NCI-H524 treated with DMSO at 0.1 percent for 48 hours (cell line): ENCODE measurements at places on chromosomes 5 and 9.

DNA sequence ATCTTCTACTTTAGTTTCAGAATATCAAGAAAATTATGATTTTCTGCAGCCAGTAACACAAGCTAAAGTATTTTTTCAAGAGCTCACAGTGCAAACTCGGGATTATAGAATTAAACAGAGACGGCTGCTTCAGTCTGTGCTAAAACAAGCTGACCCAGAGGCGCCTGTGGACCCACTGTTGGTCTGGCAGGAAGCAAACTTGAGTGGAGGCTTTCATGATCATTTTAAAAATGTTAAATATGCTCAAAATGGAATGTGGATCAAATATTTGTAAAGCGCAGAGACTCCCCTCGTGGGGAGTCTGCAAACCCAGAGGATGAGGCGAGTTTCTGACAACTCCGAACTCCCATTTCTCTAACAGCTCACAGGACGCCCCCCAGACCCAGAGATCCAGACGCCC is 13.0 kb downstream of the ROR2 start:
- DNase-seq, result no peak

DNA sequence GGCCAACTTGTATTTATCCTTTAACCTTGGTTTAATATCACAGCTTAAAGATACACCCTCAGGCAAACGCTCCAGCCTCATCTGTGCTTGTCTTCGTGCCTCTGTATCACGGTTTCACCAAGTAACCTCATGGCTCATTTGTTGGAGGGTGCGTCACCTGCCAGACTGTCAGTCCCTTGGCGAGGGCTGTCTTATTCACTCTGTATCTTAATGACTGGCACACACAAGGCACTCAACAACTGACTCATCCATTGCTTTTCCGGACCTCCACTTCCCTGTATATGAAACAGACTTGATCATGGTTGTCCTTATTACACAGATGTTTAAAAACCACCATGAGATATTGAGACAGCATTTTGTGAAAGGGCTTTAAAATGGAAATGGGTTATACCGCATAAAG is 28.0 kb downstream of the LCP2 start:
- no peak for DNase-seq

- no peak for DNase-seq
These were observed 13.5 kb upstream of the TMED7 start for GRCh38 chr5:115639377-115639776.

- DNase-seq, result no peak
These were observed 45.4 kb downstream of the RAB14 start for GRCh38 chr9:121156263-121156731.

GRCh38 chr9:38489057-38489456 is 64.8 kb upstream of the IGFBPL1 start:
- no peak for DNase-seq

GRCh38 chr5:179302499-179303185 is 42.6 kb downstream of the ADAMTS2 start:
- DNase-seq, result no peak

- DNase-seq, result no peak
These were observed 617.4 kb downstream of the SLCO4C1 start for GRCh38 chr5:101678481-101679193.

GRCh38 chr9:124012368-124013301 is 1.1 kb downstream of the LHX2 start:
- no peak for DNase-seq

GRCh38 chr5:7902201-7902600 is 33.3 kb downstream of the MTRR start:
- DNase-seq, result no peak

DNA sequence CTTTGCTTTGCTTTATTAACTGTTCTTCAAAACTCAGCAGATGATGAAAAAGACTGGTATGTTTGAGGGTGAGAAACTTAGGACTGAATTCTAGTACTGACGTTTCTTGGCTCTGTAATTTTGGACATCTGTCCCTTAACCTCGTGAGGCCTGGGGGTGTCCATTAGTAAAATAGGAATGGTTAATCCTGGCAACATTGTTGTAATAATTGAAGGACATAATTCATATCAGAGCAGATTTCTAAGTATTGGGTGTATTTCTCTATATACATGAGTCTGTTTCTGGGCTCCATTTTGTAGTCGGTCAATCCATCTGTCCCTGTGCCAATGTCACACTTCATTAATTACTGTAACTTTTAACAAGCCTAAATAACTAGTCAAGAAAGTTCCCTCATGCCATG is 206.7 kb downstream of the MAST4 start:
- DNase-seq, result no peak

- DNase-seq, result no peak
These were observed 544 bp downstream of the FNBP1 start for GRCh38 chr9:130042406-130042884.

GRCh38 chr9:119986713-119987112 is 593.3 kb downstream of the CDK5RAP2 start:
- DNase-seq, result no peak

DNA sequence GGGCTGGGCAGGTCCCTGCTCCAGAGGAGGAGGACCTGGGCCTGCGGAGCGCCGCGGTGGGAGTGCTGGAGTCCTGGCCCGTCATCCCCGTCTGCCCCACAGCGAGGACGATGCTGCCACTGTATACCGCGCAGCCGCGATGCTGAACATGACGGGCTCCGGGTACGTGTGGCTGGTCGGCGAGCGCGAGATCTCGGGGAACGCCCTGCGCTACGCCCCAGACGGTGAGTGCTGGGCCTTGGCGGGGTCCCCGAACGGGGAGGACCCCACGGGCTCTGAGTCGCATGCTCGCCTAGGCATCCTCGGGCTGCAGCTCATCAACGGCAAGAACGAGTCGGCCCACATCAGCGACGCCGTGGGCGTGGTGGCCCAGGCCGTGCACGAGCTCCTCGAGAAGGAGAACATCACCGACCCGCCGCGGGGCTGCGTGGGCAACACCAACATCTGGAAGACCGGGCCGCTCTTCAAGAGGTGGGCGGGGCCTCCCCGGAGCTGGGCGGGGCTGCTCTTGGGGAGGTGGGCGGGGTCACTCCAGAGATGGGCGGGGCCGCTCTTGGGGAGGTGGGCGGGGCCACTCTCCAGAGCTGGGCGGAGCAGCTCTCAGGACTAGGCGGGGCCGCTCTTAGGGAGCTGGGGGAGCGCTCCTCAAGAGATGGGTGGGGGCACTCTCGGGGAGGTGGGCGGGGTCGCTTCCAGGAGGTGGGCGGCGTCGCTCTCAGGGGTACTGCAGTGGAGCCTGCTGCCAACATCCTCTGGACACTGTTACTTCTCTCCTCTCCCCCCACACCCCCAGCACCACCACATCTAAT is 13.1 kb downstream of the LRRC26 start:
- no peak for DNase-seq

DNA sequence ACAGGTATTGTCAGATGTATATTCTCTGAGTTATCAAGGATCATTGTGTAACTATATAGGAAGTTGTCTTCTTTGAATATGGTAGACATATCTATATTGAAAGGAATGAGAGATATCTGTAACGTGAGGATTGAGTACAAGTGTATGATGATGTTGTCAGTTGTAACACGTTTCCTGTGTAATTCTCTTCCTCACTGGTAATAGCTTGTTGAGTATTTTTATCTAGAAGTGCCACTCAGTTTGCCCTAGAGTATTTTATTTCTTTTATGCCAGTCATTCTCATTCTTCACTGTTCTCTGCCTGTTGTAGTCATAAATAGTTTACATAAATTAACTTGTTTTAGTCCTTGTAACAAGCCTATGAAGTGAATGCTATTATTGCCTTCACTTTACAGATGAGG is 172.1 kb downstream of the BAAT start:
- DNase-seq, result no peak

GRCh38 chr5:157857816-157858526 is 974 bp downstream of the CLINT1 start:
- DNase-seq, result no peak

DNA sequence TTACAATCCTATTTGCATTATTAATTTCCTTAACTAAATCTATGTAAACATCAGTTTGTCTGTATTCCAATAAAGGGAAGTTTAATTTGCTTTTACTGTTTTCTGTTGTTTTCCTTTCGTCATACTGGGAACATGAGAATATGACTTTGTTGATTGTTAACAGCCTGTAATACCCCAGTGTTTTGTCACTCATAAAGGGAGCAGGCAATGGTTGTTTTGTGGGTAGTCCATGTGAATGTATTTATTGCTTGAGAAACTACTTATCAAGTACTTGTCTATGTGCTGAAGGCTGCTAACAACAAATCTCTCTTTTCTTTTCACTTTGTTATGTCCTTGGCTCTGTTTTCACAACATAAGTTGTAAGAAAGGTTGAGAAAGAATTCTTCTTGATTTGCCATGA is 1070.2 kb upstream of the ACO1 start:
- no peak for DNase-seq

DNA sequence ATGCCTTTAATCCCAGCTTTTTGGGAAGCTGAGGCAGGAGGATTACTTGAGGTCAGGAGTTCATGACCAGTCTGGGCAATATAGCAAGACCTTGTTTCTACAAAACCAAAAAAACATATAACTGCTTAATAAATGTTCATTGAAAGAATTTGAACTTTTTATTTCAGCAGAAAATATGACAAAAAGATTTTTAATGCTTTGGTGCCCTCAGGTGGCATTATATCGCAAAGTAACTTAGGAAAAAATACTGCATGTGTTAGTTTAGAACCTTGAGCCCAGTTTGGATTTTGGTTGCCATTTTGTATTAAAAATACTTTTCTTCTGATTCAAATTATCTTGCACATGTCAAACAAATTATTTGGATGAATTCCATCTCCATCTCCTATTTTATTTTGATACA is 103.2 kb downstream of the GPBP1 start:
- DNase-seq, result no peak
